ENCODE measurements at places on chromosomes 3 and 15.

DNA sequence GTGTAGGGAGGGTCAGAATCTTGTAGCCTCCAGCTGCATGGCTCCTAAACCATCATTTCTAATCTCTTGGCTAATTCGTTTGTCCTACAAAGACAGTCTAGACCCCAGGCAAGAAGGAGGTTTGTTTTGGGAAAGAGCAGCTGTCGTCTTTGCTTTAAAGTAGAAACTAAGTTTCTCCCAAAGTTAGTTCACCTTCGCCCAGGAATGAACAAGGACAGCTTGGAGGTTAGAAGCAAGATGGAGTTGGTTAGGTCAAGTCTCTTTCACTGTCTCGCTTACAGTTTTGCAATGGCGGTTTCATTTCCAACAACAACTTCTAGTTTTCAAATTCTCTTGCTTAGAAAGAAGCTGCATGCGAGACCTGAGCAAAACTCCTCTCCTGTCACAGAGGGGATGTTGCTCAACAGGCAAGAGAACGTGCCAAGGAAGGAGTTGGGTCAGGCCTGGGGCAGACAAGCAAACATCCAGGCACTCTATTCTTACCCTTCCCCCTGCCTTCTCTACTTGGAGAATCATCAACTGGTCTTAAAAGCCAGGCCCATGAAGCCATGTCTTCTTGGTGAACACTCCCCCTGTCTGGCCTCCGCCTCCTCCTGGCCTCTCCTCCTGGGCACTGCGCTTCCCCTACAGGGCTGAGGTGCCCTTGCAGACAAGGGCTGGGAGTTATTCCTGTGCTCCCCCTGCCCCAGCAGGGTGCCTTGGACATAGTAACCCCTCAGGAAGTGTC is 57.6 kb downstream of the TMEM44 start:
- no peak for DNase-seq

- no peak for DNase-seq
These were observed 34.2 kb downstream of the GABRA5 start for GRCh38 chr15:26901041-26901440.

GRCh38 chr15:48282216-48282615 is 49.0 kb upstream of the DUT start:
- no peak for DNase-seq

DNA sequence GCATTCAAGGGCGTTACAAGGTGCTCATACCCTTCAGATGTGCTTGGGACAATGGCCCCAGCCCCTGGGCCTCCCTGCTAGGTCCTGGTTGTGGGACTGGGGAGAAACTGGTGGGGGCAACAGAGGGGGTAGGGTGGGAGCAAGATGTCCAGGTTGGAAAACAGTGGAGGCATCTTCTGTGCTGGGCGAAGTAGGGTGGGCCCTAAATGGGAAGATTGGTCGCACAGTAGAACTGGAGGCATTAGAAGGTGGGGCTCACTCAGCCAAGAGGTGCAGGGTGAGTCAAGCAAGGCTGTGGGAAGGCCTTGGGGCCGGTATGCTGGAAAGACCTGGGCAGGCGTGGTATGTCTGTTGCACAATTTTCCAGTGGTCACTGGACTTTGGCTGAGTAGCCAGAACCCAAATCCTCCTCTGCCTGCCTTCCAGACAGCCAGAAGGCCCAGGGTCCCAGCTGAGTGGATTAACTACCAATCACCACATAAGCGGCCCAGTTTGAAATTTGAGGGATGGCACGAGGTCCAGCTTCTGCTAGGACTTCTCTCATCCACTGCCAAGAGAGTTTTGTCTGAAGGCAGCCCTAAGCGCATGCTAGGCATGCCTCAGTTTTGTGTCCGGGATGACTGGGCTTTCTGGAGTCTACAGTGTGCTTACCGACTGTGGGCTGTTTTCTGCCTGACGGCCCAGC is 74.5 kb downstream of the LSM3 start:
- no peak for DNase-seq

DNA sequence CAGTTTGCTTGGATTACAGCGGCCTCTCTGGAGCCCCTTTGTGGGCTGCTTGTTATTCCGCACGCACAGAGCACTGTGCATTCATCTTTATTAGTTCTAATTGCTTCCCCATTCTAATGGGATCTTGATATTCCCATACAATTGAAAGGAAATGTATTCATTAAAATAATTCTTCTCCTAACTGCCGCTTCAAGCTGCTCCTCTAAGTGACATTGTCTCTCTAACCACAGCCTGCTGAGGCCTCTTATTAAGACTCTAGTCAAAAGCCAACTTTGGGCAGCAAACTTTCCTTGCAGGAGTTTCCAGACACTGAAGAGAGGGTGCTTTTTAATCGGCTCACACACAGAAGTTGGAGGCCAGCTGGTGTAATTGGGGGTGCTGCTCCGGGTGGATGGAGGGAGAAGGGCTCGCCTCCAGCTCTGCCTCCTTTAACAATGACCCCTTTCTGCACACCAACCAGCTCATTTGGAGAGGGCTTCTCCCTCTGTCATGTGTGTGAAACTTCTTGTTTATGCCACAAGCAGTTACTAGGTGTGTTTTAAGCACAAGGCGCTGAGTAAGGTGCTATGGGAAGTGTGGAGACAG is 5.6 kb upstream of the MAGEF1 start:
- no peak for DNase-seq
